ENCODE measurements at places on chromosomes 4 and X. TPM values are rescaled to one million over a fixed set of nuclear protein-coding genes. Genes with fewer than 3 reads are reported as not detected.

The PRRG3 gene
- 2.1 TPM for polyA plus RNA-seq

The SYTL5 gene
- 3.6 TPM for polyA plus RNA-seq

The ZNF827 gene
- 34.2 TPM for polyA plus RNA-seq

DNA sequence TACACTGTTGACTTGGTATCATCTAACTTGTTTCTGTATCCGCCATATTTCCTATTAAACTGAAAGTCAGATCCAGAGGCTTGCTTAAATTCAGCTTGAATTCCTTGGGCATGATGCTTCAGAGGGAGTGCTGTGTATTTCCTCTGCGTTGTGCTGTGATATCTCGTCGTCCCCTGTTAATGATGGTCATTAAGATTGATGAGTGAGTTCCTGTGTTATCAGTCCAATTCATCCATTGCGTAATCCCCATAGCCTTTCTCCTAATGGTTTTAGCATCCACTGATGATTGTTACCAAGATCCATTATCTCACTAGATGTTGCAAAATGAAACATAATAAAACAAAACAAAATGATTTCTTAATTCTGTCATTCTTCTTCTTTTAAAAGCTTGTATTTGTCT lies 31.3 kb upstream of the CHM start:
- DNase-seq = no peak

- no peak for DNase-seq
Measured at GRCh38 chr4:2947926-2948325, 15.3 kb downstream of the NOP14 start.

DNA sequence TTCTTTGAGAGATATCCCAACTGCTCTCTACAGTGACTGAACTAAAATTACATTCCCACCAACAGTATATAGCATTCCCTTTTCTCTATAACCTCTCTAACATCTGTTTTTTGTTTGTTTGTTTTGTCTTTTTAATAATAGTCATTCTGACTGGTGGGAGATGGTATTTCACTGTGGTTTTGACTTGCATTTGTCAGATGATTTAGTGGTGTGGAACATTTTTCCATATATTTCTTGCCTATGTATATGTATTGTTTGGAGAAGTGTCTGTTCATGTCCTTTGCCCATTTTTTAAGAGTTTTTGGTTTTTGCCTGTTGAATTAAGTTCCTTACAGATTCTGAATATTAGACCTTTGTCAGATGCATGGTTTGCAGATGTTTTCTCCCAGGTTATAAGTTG lies 9.0 kb downstream of the USO1 start:
- DNase-seq = no peak

- no peak for DNase-seq
Measured at GRCh38 chr4:168390041-168390440, 71.5 kb upstream of the DDX60 start.

DNA sequence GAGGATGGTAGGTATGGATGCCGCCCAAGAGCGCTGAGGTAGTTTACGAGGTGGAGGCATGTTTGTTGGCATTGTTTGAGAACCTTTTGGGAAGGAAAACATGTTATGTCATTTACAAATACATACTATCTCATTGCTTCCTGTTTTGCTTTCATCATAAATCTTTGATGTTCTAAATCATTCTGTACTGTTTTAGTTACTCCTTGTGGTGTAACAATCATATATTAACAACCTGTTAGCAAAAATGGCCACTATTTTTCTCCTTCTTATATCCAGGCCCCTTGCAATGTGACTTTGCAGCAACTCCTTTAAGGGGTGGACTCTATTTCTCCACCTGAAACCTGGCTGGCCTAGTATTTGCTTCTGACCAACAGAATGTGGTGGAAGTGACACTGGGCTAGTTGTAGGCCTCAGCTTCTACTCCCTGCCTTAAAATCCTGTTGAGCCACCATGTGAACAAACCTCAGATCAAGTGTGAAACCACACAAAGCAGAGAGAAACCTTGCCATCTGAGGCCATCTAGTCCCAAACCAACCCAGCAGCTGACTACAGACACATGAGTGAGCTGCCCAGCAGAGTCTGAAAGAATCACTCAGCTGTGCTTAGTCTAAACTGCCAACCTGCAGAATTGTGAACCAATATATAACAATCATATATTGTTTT lies 15.8 kb upstream of the CXorf38 start:
- DNase-seq = no peak

GRCh38 chr4:3231471-3231870 lies 17.5 kb upstream of the MSANTD1 start:
- no peak for DNase-seq
